T1000 (cell line): ENCODE measurements at places on chromosomes 4 and X.

DNA sequence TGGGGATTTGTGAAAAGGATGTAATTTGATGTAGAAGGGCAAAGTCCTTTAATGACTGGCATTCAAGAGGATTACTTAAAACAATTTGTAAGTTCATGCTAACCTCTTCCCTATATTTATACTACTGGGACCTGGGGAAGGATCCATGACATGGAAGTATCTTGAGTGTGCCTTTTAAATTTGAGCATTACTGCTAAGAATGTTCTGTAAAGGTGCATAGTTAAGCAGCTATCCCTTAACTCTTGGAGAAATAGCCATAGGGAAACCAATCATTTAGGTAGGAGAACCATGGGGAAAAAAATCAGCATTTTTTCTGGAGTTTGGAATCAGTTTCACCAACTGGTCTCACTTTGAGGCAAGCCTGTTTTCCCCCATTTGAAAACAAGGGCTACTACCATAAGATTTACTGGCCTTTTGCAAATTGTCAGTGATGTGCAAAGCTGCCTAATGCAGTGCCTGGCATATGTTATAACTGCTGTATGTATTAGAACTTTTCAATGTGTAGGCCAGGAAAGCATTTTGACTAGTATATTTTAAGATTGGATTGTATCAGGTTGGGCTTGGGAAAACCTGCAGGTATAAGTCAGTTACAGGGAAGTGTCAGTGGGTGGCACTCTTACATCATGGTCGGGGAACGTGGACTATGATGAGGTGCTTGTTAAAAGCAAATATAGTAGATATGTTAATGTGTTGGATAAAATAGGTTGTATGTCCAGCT is 72.1 kb downstream of the PRSS12 start:
- DNase-seq: peak; percentile 4

GRCh38 chr4:104859601-104860237 is 287.0 kb upstream of the TET2 start:
- DNase-seq: no peak

- no peak for DNase-seq
Observed at GRCh38 chr4:88522702-88523324, 763 bp downstream of the PYURF start.

GRCh38 chr4:34271479-34272355 is 1972.6 kb downstream of the ARAP2 start:
- no peak for DNase-seq

- DNase-seq: no peak
Observed at GRCh38 chr4:156556336-156556735, 415.3 kb downstream of the PDGFC start.

DNA sequence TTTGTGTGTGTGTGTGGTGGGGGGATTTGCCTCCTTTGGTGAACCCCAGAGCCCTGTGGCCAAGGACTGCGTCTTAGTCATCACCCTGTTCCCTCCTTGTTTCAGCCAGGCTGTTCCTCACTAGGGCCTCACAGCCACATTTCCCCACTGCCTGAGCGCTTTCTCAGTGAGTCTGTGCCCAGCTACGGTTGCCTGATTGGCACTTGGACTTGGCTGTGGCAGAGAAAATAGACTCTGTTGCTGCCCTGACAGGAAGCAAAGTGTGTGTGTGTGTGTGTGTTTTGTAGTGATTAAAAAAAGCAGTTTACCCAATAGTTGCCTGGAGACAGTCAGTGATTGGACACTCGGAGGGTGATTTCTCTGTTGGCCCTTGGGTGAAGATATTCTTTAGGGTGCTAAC is 113.0 kb downstream of the UCHL1 start:
- DNase-seq: no peak

DNA sequence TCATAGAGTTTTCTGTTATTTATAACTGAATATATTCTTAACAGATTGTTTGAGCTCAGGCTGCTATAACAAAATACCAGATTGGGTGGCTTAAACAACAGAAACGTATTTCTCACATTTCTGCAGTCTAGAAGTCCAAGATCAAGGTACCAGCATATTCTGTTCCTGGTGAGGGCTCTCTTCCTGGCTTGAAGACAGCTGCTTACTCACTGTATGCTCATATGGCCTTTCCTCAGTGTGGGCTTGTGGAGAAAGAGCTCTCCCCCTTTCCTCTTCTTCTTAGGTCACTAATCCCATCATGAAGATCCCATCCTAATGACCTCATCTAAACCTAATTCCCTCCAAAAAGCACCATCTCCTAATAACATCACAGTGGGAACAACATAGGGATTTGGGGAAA is 117.8 kb downstream of the RASGEF1B start:
- no peak for DNase-seq

DNA sequence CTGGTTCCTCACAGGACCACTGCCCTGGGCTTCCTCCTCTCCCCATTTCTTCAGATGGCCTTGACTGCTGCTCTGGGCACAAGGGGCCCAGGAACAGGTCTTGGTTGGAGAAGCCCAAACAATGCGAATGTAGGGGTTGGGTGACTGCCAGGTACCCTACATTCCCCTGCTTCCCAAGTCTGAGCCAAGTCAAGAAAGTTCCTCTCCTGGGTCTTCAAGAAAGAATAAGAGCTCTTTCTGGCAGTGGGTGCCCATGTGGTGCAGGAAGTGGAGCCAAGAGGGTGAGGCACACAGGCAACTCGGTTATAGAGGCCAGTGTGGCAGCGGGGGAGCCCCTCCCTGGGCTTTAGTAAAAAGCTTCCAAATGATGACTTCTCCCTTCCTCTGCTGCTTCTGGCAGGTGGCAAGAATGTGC is 2.7 kb downstream of the SLC34A2 start:
- DNase-seq: no peak

DNA sequence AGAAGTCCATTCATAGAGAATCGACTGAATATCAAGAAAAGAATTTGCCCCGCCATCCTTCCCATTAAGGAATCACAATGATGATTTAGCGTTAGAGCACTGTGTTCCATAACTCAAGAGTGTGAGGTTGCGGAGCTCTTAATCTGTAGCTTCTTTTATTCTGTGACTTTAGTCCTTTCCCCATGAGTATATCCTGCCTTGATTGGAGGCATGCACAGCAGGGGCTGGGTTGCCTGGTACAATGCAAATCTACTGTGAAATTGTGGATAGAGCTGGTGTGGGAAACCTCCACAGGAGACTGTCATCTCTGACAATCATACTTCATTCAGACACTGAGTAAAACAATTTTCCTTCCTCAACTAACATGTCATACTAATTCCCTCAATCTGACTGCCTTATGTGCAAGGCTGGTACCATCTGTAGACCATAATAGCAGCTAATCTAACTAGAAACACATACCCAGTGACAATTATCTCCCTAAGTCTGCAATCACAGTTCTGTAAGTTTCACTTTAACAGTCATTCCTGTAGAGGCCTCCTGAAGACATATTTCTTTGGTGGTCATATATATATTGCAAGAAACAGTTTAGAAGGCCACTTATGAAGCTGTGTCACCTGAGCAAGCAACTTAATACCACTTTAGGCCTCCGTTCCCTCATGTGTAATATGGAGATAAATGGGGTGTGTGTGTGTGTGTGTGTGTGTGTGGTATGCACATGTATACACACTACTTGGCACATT is 355.2 kb upstream of the FAM241A start:
- DNase-seq: no peak

DNA sequence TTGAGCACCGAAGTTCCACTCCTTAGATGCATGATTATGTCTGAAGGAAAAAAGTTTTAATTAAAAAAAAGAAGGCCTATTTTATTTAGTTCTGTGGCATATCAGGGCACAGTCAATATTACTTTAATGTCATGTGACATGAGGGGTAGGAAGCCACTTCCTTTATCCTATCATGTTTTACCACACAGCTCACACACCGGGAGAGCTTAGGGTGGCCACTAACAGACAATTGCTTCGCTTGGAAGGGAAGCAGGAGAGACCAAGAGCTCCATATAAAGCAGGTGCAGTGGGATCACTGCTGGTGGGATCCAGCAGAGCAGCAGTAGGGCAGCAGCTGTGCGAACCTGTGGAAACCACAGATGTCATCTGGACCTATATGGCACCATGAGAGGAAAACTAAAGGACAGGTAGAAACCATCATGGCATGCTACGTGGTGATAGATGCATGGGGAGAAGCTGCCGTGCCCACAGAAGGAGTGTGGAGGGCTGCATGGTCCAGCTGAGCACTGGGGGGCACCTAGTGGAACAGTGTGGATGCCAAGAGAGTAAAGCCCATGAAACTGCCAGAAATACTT is 52.0 kb downstream of the DTHD1 start:
- no peak for DNase-seq

DNA sequence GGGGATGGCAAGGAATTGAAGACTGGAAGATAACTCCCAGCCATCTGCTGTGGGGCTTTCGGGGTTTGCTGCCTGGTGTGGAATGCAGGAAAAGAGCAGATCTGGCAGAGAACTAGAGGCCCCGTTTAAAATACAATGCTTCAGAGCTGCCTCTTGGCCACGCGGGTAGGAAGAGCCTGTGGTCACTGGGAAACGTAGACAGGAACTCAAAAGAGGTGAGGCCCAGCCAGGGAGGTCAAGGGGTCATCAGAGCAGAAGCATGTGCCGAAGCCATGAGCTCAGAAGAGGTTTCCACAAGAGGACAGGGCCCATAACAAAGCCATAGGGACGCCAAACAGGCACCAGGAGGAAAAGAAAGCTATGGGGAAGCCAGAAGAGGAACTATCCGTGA is 14.5 kb upstream of the STS start:
- no peak for DNase-seq

DNA sequence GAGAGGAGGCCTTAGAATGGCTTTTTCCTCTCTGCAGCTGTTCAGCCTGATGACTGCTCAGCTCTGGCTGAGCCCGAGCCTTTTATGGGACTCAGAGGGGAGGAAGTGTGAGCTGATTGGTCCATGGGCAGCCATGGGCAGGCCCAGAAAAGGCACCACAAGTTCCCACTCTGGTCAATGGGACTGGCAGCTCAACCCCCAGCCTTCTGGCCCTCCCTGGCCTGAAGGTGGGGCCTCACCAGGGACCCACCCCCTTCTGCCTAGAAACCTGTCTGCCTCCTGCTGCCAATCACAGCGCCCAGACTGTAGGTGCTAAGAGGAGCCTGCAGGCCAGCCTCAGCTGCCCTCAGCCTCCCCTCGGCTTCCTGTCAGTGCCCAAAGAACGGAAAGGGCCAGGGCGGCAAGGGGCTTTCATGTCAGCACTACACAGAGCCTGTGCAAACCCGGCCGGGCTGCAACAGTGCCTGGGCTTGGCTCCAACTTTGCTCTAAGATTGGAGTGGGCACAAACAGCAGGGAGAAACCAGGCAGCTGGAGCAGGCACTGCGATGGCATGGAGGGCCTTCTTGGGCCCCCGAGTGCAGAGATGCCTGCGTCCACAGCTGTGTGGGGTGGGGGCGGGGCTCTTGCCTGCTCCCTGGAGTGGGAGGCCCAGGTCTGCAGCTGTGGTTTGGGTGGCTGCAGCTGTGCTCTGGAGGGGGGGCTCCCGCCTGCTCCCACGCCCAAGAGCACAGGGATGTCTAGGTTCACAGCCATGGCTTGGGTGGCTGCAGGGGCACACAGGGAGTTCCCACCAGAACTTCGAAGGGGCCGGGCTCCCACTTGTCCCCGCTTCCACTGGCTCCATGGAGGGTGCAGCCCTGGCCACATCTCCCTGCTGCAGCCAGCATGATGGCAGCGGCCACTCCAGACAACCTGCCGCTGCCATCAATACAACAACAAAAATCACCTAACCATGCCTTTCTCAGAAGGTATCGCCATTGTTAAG is 92.6 kb downstream of the NXF2 start:
- DNase-seq: no peak

GRCh38 chr4:45409536-45409935 is 683.2 kb upstream of the GNPDA2 start:
- no peak for DNase-seq

GRCh38 chr4:11194431-11194830 is 234.3 kb downstream of the HS3ST1 start:
- no peak for DNase-seq

GRCh38 chr4:175350246-175350645 is 432.1 kb downstream of the ADAM29 start:
- no peak for DNase-seq

- no peak for DNase-seq
Observed at GRCh38 chr4:108336076-108336475, 167.3 kb upstream of the LEF1 start.

DNA sequence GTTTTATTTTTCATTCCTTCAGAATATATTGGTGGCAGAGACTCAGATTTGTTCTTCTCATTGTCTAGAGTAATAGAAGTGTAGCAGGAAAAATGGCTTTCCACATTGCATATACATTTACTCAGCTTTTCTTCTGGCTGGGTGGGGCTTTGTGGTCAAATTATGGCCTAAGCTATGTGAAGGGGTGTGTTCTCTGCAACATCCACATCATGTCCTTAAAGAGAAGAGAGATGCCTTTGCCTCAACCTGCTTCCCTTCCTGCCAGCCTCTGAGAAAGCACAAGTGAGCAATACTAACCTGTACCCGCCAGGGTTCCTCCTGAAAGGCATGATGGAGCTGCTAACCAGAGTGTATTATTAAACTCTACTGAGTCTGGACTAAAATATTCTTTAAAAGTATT is 695.6 kb upstream of the FAM241A start:
- no peak for DNase-seq

DNA sequence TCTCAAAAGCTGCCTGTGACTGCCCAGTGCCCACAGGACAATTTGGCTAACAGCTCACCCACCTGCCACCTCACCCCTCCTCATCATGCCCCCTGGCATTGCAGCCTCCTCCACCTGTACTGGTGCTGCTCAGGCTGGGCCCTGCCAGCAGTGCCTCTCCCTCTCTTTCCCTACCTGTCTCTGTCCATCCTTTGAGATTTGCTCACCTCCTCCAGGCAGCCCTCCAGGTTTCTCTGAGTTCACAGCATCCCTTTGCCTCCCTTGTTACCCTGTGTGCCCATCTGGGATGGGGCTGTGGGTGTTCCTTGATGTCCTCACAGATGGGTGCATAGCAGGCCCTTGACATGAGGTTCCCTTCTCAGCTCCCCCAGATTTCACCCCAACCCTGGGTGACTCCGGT is 224.9 kb downstream of the AFAP1 start:
- DNase-seq: no peak

DNA sequence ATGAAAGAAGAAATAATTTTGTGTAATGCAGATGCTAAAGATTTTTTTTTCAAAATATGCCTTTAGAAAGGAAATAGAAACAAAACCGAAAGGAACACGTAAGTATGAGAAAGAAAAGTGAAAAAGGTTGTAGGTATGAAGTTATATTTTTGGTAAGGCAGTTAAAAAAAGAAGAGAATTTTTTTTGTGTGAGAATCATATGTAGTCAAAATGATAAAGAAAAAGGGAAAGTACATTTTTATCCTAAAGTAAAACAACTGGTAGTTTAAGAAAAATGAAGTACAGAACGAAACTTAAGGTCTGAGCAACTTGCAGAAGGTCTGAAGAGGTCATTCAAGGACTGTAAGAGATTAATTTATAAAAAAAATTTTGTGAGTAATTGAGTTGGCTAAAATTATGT is 164.0 kb upstream of the TRAM1L1 start:
- no peak for DNase-seq
